ENCODE measurements at places on chromosomes 12 and 14.

GRCh38 chr12:27361372-27361771 lies 28.7 kb downstream of the BMAL2 start:
- no peak for DNase-seq

GRCh38 chr12:90404071-90404470 lies 550.9 kb downstream of the CCER1 start:
- no peak for DNase-seq

- no peak for DNase-seq
These were observed 1.7 kb downstream of the POLE start for GRCh38 chr12:132685400-132685799.

DNA sequence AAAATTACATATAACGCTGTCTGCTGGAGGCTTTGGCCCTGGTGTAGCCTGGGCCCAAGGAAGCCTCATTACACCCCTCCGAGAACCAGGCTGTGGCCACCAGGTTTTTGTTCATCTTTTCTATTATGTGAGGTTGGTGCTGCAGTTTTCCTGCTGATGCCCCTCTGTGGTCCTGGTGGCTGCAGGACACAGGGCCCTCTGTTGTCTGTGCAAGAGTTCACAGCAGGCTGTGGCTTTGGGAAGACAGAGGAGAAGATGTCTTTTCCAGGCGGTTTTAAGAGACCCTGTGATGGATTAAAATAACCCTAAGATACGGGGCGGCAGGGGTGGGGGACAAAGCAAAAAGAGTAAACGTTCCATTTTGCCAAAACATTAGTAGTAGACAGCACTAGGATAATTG lies 121.5 kb downstream of the ADGRD1 start:
- DNase-seq, result no peak

DNA sequence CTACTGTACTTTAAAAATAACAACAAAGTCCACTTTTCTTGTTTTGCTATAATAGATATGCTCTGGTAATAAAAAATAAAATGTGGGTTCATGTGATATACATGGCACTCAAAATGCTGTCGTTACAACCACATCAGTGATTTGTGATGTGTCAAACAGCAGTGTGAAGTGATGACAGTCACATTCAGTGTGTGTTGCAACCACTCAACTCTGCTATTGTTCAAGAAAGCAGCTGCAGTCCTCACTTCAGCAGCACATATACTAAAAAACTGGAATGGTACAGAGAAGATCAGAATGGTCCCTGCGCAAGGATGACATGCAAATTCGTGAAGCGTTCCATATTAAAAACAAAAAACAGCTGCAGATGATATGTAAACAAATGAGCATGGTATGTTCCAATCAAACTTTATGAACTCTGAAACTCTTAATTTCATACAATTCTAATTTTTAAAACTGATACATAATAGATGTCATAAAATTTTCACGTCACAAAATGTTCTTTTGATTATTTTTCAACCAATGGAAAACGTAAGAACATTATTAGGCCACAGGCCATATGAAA lies 6.7 kb downstream of the TRMT5 start:
- no peak for DNase-seq

GRCh38 chr12:59593761-59594160 lies 2.1 kb upstream of the SLC16A7 start:
- no peak for DNase-seq

GRCh38 chr12:123485756-123486155 lies 27.8 kb downstream of the SNRNP35 start:
- no peak for DNase-seq

DNA sequence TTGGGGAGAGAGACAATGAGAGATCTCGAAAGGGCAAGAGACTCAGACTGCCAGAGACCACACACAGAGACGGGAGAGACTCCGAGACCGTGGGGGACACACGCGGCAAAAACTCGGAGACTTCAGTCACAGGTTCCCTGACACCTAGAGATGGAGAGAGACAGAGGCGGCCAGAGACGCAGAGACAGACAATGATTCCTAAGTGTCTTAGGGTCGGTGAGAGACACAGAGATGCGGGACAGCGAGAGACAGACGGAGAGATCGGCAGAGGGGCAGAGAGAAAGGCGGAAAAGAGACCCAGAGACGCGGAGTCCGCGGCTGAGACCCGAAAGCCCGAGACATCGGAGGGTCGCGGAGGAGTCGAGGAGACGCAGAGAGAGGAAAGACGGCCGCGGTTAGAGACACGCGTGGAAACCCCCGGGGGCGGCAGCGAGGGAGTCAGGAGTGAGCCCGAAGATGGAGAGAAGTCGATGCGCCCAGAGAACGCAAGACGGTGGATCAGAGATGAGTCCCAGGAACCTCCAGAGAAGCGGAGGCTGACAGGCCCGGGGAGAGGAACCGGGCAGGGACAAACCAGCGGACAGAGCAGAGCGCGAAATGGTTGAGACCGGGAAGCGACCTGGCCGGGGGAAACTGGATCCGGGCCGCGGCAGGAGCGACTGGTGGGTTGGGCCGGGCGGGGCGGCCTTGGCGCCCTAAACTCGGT lies 7.8 kb downstream of the LHX5 start:
- DNase-seq, result no peak

GRCh38 chr14:102606296-102606695 lies 13.8 kb downstream of the RCOR1 start:
- DNase-seq, result no peak

DNA sequence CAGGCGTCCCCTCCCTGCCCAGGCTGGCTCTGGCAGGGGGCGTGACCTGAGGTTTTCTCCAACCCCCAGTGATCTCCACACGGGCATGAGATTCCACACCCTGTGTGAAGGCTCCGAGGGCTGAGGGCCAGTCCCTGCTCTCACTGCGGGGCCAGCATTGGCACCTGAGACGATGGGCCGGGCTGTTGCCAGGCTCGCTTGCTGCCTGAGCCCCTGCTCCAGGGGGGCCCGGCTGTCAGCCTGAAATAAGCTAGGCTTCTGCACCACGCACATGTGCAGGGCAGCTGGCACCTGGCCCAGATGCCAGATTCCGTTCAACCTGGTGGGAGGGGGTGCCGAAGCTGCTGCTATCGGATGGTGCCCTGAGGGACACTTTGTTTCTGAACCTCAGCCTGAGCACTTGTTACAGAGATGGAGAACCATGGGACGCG lies 196.5 kb upstream of the PRMT8 start:
- DNase-seq, result no peak

GRCh38 chr14:65791191-65791981 lies 378.9 kb downstream of the FUT8 start:
- no peak for DNase-seq

- DNase-seq, result no peak
These were observed 90.0 kb downstream of the GALNT9 start for GRCh38 chr12:132239392-132239791.

All from stimulated activated CD4-positive, alpha-beta T cell treated with anti-CD3 and anti-CD28 coated beads, Interleukin-1b, Interleukin-23, amount 100 ng/mL, for 1 hour (primary cell).